Stimulated activated CD4-positive, alpha-beta T cell treated with anti-CD3 and anti-CD28 coated beads, TNF-alpha, amount 100 ng/mL, for 1 hour (primary cell): ENCODE measurements at places on chromosomes 6 and 20.

GRCh38 chr6:151693366-151693765, 114.1 kb upstream of the ESR1 start:
- DNase-seq, result no peak

GRCh38 chr6:154847318-154847717, 114.1 kb downstream of the SCAF8 start:
- no peak for DNase-seq

GRCh38 chr20:57872816-57873409, 163.1 kb upstream of the PMEPA1 start:
- DNase-seq, result no peak

- no peak for DNase-seq
Observed at GRCh38 chr20:14481863-14482262, 144.5 kb upstream of the FLRT3 start.

DNA sequence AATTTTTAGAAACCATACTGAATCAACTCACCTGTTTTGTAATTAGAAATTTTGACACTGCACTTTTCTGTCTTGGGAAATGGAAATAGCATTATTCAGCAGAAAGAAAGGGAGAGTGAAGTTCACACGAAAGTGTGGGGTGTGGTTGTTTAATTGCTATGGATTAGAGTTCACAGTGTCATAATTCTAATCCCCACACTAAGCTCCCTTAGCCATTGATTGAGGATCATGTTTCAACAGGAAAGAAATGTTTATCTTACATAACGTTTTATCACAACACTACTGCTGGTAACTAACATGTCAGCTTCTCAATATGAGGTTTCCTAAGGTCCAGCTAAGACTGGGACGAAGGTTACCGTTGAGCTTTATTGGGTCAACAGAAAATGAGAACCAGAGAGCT, 31.4 kb upstream of the GSTA5 start:
- no peak for DNase-seq

GRCh38 chr6:74050921-74051320, 354.9 kb downstream of the CD109 start:
- DNase-seq, result no peak

- DNase-seq, result no peak
Observed at GRCh38 chr6:81683912-81684311, 68.6 kb downstream of the TENT5A start.

GRCh38 chr6:111361648-111362047, 121.4 kb downstream of the REV3L start:
- no peak for DNase-seq

DNA sequence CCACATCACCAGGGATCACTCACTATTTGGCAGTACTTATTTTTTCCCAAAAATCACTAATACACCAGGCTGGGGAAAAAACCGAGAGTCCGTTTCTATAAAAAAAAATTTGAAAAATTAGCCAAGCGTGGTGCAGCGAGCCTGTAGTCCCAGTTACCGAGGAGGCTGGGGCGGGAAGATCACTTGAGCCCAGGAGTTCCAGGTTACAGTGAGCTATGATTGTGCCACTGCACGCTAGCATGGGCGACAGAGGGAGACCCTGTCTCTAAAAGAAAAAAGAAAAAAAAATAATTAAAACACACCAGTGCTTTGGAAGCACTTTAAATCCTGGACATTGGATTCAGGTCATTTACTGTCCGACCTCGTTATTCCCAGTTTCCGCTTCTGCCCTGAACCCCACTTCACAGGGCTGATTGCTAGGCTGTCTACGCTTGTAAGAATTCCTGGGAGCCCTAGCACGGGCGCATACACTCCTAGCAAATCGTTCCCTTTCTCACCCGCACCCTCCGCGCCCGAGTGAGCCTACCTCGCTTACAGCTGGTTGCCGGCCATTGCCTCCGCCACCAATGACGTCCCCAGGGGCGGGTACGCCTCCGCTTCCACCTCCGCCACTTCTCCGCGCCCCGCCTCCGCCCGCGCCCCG, at the start of gene TPMT:
TSS of gene TPMT (minus strand) at position 571 of the 643 bp plus-strand sequence. CDS start 5,950 bp downstream, outside the sequence.
- DNase-seq, result no peak

DNA sequence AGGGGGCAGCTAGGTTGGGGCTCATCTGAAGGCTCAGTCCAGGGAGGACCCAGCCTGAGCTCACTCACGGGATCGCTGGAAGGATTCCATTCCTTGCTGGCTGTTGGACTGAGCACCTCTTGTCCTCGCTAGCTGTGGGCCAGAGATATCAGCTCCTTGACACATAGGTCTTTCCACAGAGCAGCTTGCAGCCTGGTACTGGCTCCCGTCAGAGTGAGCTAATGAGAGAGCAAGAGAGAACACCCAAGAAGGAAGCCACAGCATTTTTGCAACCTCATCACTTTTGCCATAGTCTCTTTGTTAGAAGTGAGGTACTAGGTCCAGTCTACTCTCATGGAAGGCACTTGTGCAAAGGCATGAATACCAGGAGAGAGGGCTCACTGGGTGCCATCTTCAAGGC, 179.9 kb downstream of the CDC5L start:
- DNase-seq, result no peak

- no peak for DNase-seq
Observed at GRCh38 chr6:132973514-132973993, 159.2 kb downstream of the RPS12 start.

DNA sequence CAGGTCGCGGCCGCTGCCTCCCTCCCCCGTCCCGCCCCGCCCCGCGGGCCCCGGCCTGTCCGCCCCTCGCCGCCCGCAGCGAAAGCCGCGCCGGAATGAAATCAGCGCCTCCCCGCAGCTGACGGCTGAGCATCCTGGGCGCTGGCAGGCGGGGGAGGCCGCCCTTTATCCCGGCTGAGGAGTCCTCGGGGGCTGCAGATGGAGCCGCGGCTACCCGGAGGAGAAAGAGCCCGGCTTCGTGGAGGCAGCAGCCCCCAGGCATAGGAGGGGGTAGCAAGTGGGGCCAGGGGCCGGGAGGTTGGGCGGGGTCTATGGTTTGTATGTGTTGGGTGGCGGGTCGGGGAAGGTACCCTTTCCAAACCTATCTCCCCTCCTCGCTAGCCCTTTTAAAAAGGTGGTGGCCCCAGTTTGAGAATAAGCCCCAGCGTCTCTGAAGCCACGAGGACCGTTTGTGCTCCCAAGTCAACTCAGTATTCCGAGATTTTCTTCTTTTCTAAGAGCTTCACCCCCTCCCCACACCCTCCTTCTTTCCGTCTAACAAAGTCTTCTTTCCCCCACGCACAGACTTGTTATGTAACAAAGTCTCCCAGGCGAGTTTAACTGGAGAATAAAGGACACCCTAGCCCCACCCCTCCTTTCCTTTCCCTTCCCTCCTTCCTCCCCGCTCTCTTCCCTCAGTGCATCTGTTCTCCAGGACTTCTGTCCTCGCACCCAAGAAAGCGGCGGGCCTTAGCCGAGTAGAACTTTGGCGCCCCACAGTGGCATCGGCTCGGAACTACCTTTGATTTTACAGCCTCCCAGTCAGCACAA, 11.0 kb downstream of the POU3F2 start:
- no peak for DNase-seq

DNA sequence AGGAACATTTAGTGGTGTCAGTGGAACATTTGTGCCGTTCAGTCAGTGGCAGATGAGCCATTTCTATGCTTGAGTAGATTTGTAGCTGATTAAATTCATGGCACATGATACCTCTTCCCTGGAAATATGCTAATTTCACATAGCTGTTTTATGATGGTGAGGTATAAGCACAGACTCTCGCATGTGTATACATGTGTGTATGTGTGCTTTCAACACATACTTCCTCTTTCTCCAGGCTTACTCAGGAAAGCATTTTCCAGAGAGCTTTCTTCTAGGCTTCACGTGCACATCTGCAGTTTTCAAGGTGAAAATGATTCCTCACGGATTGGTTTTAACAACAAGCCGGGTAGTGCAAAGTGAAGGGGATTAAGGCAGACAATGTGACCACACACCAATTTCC, 396.5 kb downstream of the HDGFL1 start:
- no peak for DNase-seq

DNA sequence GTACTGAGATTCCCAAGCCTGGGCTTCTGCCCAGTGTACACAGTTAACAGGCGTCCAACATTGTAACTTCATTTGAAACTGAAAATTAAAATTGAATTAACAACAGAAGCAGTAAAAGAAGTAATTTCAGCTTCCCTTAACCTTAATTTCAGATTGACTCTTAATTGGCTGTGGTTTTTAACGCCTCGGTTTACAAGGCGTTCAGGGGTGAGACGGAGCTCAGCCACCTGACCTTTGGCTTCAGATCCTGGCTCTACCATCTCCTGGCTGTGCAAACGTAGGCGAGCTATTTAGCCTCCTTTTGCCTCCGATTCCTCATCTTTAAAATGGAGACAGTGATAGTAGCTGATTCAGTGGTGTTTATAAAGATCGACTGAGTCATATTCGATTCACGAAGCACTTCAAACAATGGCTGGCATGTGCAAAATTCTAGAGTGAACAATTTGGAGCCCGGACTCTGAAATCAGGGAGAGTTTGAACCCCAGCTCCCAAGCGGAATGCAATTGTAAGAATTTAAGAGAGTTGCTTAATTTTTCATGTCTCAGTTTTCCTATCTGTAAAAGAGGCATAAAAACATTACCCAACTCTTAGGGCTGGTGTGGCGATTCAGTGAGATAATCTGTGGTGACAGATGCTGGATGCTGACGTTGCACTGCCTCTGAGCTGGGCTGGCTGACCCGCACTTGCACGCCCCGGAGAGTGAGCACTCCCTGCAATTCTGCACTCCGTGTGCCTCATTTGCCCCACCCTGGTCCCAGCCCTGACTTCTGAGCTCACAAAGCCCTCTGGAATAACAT, 23.5 kb upstream of the OCSTAMP start:
- DNase-seq, result no peak

- DNase-seq, result no peak
Observed at GRCh38 chr6:94041945-94042709, 622.8 kb upstream of the EPHA7 start.

DNA sequence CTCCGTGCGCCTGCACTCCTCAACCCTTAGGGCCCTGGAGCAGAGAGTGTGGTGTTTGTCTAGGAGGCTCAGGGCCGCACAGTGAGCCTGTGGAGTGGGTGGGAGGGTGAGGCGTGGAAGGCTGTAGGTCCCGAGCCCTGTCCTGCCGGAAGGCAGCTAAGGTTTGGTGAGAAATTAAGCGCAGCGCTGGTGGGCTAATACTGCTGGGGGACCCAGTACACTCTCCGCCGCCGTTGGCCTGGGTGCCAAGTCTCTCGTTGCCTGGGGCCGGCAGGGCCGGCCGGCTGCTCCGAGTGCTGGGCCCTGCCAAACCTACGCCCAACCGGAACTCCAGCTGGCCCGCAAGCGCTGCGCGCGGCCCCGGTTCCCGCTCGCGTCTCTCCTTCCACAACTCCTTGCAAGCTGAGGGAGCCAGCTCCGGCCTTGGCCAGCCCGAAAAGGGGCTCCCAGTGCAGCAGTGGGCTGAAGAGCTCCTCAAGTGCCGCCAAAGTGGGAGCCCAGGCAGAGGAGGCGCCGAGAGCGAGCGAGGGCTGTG, 40.4 kb upstream of the MCUR1 start:
- DNase-seq, result no peak

DNA sequence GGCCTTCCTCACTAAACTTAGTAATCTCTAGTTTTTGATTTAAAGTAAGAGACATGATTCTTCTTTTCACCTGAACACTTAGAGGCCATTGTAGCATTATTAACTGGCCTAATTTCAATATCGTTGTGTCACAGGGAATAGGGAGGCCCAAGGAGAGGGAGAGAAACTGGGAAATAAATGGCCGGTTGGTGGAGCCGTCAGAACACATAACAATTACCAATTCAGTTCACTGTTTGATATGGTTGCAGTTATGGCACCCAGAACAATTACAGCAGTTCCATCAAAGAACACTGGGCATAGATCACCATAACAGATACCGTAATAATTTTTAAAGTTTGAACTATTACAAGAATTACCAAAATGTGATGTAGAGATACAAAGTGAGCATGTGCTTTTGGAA, 9.1 kb upstream of the GLYATL3 start:
- no peak for DNase-seq

GRCh38 chr6:113875470-113875869, 18.3 kb downstream of the MARCKS start:
- no peak for DNase-seq

DNA sequence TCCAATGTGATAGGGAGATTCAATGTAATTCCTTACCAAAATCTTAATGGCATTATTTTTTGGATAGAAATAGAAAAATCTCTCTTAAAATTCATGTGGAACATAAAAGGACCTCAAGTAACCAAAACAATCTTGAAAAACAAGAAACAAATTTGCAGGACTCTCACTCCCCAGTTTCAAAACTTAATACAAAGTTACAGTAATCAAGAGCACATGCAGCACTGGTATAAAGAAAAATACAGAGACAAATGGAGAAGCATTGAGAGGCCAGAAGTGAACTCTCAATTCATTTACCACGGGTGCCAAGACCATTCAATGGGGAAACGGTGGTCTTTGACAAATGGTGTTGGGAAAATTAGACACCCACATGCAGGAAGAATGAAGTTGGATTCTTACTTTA, 7.8 kb upstream of the TSBP1 start:
- no peak for DNase-seq

GRCh38 chr6:96742702-96743101, 94.6 kb downstream of the GPR63 start:
- DNase-seq, result no peak

DNA sequence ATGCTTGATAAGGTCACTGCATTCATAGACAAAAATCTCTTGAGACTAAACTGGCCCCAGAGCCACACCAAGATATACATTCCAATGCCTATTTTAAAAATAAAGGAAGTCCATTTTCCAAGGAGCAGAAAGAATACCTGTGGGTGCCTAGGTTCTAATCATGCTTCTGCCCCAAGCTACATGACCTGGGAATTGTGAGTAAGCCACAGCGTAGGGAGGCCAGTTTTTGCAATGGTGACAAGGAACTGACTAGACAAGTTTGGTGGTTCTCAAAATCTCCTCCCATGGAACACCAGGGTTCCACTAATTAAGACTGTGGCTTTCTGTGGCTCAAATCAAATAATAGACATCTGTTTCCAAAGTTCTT, 83.3 kb downstream of the GMDS start:
- DNase-seq, result no peak

DNA sequence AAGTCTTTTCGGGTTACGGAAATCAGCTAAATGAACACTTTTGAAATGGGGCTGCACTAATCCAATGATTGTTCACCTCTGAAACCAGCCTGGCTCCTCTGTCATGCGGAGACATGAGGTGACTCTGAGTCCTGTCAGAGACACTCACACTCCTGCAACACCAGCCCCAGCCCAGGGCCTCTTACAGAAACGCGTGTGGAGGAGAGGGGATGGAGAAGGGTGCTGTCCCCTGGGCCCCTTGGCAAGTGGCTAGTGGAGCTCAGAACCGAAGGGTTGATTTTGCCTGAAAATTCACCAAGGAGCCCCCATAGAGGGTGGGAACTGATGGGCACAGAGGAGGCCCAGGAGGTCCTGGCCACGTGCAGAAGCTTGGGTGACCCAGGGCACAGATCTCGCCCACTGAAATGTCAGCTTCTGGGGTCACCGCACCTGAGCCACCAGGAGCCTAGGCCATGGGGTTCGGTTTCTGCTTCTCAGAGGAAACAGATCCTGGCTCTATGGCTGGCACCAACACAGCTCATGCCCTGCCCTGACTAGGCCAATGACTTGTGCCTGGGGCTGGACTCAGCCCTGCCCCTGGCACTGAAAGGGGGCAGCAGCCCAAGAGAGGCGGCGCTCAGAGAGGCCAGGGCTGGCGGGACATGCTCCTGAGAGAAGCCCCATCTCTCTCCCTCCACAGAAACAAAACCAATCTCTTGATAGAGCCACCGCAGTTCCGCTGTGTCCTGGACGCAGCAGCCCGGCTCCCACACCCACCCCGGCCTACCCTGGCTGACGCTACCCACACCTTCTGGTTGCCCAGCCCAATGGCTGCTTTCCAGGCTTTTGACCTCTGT, 144.7 kb downstream of the ERMARD start:
- no peak for DNase-seq

- DNase-seq, result no peak
Observed at GRCh38 chr20:1301031-1301529, 27.9 kb downstream of the SDCBP2 start.

GRCh38 chr20:23643659-23644058, 5.9 kb upstream of the CST3 start:
- DNase-seq, result no peak
